ENCODE measurements at places on chromosomes 2 and 18.

DNA sequence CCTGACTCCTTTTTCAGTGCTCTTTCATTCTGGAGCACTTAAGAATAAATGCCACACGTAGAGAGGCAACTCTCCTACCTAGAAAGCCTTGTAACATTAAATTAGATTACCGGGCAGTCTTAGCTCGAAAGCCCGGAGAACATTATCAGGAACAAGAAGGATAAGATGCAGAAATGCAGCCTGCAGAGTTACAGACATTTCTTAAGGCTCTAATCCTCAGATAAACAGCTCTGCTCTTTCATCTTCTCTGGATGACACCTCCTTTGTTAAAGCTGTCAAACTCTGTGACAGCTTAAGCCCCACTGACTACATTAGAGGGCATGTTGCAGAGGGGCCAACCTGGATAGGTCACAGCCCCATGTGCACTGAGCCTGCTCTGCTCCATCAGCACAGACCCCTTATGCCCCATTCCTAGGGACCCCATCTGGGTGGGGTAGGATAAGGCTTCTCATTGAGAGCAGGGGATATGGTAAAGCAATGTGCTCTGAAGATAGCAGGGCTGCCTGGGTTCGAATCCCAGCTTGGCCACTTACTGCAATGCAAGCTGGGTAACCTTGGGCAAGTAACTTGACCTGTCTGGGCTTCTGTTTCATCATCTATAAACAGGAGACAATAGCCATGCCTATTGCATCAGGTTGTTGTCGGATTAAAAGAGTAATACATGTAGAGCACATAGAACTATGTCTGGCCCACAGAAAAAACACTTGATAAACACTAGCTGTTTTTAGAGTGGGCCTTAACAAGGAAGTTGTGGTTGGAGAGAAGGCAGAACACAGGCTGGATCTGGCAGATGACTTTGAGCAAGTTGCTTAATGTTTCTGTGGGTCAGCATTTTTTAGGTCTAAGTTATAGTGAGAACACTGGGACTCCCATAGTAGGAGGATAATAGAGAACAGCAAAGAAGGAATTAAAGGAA, 111.4 kb downstream of the THNSL2 start:
- no peak for DNase-seq

DNA sequence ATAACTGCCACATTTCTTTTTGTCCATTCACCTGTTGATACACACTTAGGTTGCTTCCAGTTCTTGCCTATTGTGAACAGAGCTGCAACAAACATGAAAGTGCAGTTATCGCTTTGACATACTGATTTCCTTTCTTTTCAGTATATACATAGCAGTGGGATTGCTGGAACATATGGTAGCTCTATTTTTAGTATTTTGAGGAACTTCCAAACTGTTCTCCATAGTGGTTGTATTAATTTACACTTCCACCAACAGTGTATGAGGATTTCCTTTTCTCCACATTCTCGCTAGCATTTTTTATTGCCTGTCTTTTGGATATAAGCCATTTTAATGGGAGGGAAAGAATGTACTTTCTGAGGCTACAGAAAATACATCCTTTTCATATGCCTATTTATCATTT, 167.4 kb downstream of the GULP1 start:
- DNase-seq: no peak

- no peak for DNase-seq
Observed at GRCh38 chr18:59787998-59788790, 91.0 kb upstream of the CCBE1 start.

GRCh38 chr2:3602553-3603339, 7.8 kb downstream of the COLEC11 start:
- DNase-seq: no peak

- DNase-seq: no peak
Observed at GRCh38 chr18:12477606-12478005, 69.9 kb downstream of the PRELID3A start.

GRCh38 chr18:57004366-57005121, 142.3 kb upstream of the BOD1L2 start:
- no peak for DNase-seq

DNA sequence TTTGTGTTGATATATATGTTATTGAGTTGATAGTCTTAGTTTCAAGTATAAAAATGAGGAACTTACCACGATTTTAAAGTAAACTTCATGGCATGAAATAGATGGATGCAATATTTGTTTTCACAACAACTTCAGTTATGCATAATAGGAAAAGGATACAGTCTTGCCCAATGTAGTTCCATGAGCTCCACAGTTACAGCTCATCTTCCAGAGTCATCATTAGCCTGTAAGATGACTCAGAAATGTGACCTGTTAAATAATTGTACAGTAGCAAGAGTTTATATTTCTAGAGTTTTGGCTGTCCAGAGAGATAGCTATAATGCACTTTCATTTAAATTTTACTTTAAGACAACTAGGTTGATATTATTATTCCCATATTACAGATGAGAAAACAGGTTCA, 80.9 kb upstream of the ARHGAP28 start:
- DNase-seq: no peak

- no peak for DNase-seq
Observed at GRCh38 chr2:43950383-43951008, 45.3 kb downstream of the LRPPRC start.

- no peak for DNase-seq
Observed at GRCh38 chr2:62184512-62185230, 11.2 kb upstream of the B3GNT2 start.

DNA sequence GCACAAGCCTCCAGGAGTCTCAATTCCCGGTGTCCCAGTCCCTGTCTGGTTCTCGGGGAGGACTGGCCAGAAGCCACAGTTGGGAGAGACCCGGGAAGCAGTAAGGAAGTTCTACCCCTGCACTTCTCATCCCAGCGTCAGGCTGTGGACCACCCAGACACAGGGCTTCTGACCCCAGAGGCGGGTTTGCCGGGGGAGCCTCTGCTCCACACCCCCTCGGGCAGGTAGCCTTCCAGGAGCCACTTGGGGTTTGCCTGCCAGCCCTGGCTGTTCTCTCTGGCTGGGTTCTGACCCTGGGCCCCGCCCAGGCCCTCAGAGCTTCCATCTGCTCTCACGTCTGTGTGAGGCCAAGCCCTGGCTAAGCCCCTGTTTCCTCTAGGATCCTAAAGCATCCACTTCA, 94.4 kb upstream of the GPC1 start:
- DNase-seq: no peak

DNA sequence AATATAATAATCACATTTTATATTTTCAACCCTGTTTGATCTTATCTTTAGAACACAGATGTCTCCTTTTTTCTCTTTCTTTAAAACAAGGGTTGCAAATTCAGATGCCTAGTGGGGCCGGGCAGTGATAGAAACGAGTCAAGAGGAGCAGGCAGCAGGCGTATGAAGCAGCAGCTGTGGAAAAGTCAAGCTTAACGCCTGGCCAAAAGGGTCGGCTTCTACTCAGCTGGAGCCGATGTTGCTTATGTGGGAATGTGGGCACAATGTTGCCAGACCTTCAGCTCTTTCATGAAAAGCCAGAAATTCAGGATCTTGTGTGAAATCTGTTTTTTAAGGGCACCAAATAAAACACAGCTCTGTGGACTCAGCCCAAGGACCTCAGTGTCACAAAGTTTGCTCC, 642.7 kb downstream of the ARHGAP15 start:
- no peak for DNase-seq

- DNase-seq: no peak
Observed at GRCh38 chr18:76679259-76679658, 143.1 kb upstream of the ZNF236 start.

- no peak for DNase-seq
Observed at GRCh38 chr18:28684746-28685355, 507.9 kb upstream of the CDH2 start.

DNA sequence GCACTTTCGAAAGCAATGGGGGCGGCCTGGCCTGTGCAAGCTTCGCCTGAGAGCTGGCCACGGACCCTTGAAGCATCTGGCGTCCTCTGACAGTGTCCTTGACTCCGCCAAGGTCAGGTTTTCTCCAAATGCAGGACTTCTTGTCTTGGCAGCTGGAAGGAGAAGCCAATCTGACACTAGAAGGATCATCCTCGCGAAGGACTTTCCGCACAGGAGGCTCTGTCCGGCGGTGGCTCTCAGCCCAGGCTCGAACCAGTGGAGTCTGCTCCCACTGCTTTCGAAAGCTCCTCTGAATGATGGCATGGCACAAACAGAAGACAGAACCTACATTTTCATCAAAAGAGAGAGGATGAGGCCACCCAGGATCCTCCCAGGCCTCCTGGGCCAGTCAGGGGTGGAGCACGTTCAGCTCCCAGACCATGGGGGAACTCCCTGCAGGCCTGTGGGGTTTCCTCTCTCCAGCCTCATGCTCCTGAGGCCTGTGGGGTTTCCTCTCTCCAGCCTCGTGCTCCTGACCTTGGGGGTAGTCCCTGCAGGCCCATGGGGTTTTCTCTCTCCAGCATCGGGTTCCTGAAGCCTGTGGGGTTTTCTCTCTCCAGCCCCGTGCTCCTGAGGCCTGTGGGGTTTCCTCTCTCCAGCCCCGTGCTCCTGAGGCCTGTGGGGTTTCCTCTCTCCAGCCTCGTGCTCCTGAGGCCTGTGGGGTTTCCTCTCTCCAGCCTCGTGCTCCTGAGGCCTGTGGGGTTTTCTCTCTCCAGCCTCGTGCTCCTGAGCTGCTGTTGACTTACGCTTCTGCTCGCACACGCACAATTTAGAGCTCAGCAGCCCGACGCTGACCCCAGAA, 396.5 kb upstream of the SALL3 start:
- DNase-seq: no peak

- DNase-seq: peak; percentile 56
Observed at GRCh38 chr2:71801969-71802368, 345.7 kb downstream of the CYP26B1 start.

GRCh38 chr2:134308474-134309385, 54.9 kb downstream of the MGAT5 start:
- DNase-seq: no peak

DNA sequence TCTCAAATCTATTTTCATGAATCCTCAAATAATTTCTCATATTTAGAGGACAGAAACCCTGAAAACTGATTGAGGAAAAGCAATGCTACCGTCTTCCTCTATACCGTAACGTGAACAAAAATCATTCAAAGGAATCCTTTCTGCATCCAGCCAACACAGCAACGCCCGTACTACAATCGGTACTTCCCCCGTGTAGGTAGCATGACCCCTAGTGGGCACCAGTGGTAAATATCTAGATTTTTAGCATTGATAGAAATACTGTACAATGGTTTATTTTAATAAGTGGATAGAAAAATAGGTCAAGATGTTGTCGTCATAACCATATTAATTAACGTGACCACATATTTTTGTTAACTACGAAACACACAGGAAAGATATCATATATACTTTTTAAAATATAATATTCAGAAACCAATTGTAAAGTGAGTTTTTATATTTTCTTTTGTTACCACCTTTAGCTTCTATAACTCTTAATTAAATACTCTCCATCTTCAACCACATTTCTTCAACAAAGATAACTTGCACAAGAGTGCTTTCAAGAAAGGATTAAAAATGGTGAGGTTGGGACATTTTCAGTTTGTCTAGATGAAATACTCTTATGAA, 194.1 kb downstream of the SS18 start:
- no peak for DNase-seq

- no peak for DNase-seq
Observed at GRCh38 chr2:47897883-47898731, 8.2 kb downstream of the FBXO11 start.

- no peak for DNase-seq
Observed at GRCh38 chr2:203033395-203033794, 18.7 kb downstream of the NBEAL1 start.

GRCh38 chr2:40204268-40204667, 247.6 kb downstream of the SLC8A1 start:
- DNase-seq: peak; percentile 91

GRCh38 chr18:29248805-29249204, 1071.9 kb upstream of the CDH2 start:
- DNase-seq: no peak

GRCh38 chr2:191152482-191153240, 1.9 kb upstream of the STAT4 start:
- no peak for DNase-seq

GRCh38 chr2:86336675-86337243, 667 bp downstream of the REEP1 start:
- DNase-seq: no peak

- no peak for DNase-seq
Observed at GRCh38 chr2:235690082-235690808, 196.4 kb downstream of the AGAP1 start.

DNA sequence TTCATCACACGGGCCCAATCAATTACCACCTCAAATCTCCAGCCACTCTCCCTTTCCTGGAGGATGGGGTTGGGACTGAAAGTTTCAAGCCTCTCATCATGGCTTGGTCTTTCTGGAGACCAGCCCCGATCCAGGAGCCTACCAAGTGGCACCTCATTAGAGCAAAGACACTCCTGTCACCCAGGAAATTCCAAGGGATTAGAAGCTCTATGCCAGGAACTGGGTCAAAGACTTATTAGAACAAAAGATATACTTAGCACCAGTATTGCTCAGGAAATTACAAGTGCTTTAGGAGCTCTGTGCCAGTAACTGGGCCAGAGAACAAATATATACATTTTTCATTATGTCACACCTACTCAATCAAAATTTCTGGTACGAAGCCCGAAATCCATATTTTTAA, 14.3 kb downstream of the SLC25A52 start:
- DNase-seq: no peak

DNA sequence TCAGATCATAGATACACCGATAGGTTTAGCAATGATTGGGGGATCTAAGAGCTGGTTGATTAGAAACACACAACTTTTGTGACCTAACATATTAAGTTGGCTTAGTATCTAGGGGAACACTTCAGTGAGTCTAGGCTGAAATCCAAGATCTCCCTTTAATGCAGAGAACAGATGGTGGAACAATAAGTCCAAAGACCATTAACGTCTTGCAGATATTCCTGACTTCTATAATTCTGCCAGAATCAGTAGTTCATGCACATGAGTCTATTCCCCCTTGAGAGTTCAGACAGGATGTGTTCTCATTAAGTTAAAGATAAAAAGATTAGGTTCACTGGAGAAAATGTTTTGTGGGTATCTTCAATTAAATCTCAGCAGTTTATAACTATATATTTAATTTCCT, 506.5 kb downstream of the TSN start:
- peak; percentile 91 for DNase-seq

GRCh38 chr2:85727798-85728197, 26.0 kb upstream of the ATOH8 start:
- no peak for DNase-seq

DNA sequence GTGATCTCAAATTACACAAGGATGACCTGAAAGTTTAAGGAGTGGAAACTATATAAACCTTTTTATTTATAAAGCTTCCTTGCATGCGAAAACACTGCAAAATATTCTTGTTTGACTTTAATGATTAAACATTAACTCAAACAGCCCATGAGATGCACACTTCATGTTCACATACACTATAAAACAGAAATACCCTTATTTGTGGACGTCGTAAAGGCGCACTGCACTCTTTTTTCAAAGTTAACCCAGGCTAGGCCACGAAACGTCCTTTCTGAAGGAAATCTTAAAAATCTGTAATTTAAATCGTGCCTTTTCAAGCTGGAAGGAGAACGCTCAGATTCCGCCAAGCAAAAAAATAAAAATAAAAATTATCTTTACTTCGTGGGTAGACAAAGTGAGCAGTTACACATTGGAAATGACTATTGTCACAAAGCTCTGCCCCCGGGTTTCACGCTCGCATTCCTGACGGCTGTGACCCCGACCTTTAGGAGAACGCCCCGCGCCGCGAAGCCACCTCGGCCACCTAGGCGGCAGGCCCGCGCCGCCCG, 728 bp downstream of the FAM168B start:
- DNase-seq: no peak
